Activated T-helper 2 cell treated with anti-CD3 and anti-CD28 coated beads, Interferon-gamma antibody, Interleukin-2, Interleukin-4, amounts not matched to agents 10 μg/mL and 5 μg/mL and 100 μg/mL, durations not matched to agents 14 hours and 24 hours and 36 hours (primary cell): ENCODE measurements at places on chromosomes 5 and 9.

GRCh38 chr9:6937209-6937608, 179.4 kb downstream of the KDM4C start:
- H3K27me3 ChIP-seq: no peaks in the 10 kb centered on the region
- no peak overlapping the region for H3K4me3 ChIP-seq
- peaks cover 8% of the 10 kb centered on the region for H3K36me3 ChIP-seq
- H3K4me1 ChIP-seq: peaks cover 2% of the 10 kb centered on the region

- peaks cover 5% of the 10 kb centered on the region for H3K27me3 ChIP-seq
- H3K4me1 ChIP-seq: peaks cover 5% of the 10 kb centered on the region
- no peaks in the 10 kb centered on the region for H3K36me3 ChIP-seq
- DNase-seq: no peak
Observed at GRCh38 chr5:94746731-94747124, 128.3 kb downstream of the SLF1 start.

- H3K4me3 ChIP-seq: no peak overlapping the region
- no peaks in the 10 kb centered on the region for H3K4me1 ChIP-seq
- H3K27ac ChIP-seq: no peak overlapping the region
- DNase-seq: no peak
- no peaks in the 10 kb centered on the region for H3K27me3 ChIP-seq
- no peaks in the 10 kb centered on the region for H3K36me3 ChIP-seq
Observed at GRCh38 chr9:100880284-100880683, 148.2 kb upstream of the PLPPR1 start.

DNA sequence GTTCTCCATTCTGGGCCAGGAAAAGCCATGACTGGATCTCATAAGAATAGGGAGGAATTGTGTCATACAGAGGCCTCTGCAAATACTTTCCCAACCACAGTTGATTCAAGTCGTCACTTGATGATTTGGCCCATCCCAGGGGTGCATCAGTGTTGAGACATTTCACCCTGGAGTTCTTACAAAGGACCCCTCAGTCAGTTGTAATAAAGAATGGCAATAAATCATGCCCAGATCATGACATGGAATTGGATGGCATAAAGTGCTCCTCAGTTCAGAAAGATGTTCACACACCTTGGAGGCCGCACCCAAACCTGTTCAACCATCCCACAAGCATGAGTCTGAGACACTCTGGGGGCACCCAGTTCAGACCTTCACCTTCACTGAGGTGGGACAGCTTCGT, 168.1 kb downstream of the NR3C1 start:
- no peak overlapping the region for H3K27ac ChIP-seq
- H3K27me3 ChIP-seq: no peaks in the 10 kb centered on the region
- H3K4me3 ChIP-seq: no peak overlapping the region
- DNase-seq: no peak
- H3K4me1 ChIP-seq: peaks cover 14% of the 10 kb centered on the region
- H3K36me3 ChIP-seq: no peaks in the 10 kb centered on the region

- H3K27ac ChIP-seq: no peak overlapping the region
- H3K36me3 ChIP-seq: no peaks in the 10 kb centered on the region
- H3K4me3 ChIP-seq: no peak overlapping the region
- DNase-seq: peak; percentile 14
- H3K4me1 ChIP-seq: no peaks in the 10 kb centered on the region
- peaks cover 4% of the 10 kb centered on the region for H3K27me3 ChIP-seq
Observed at GRCh38 chr5:126339215-126339805, 83.9 kb upstream of the GRAMD2B start.

GRCh38 chr9:32926911-32927310, 74.5 kb downstream of the APTX start:
- no peaks in the 10 kb centered on the region for H3K4me1 ChIP-seq
- H3K27ac ChIP-seq: no peak overlapping the region
- H3K27me3 ChIP-seq: peaks cover 8% of the 10 kb centered on the region

GRCh38 chr5:8234179-8234770, 365.3 kb downstream of the MTRR start:
- no peak overlapping the region for H3K27ac ChIP-seq
- DNase-seq: no peak
- no peaks in the 10 kb centered on the region for H3K36me3 ChIP-seq

- no peaks in the 10 kb centered on the region for H3K27me3 ChIP-seq
- H3K4me3 ChIP-seq: no peak overlapping the region
- H3K4me1 ChIP-seq: no peaks in the 10 kb centered on the region
- no peak overlapping the region for H3K27ac ChIP-seq
- no peak for DNase-seq
- H3K36me3 ChIP-seq: no peaks in the 10 kb centered on the region
Observed at GRCh38 chr5:9878206-9878605, 248.1 kb upstream of the TAS2R1 start.

DNA sequence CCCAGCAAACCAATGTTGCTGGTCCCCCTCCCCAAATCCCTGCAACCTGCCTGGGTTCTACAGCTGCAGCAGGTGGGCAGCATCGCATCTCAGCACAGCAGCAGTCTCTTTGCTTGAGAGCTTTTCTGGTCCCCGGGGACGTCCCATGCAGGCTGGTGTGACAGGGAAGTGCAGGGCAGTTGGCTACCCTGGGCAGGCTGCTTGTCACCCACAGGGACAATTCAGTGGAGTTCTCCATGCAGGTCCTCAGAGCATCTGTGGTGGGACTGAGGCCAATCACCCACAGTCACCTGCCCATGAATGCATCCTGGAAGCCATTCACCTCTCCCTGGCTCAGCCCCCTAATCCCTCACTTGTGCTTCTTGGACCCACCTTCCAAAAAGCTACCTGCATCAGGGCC, 43.9 kb upstream of the SEMA4D start:
- H3K27ac ChIP-seq: no peak overlapping the region
- no peak for DNase-seq
- peaks cover 16% of the 10 kb centered on the region for H3K36me3 ChIP-seq
- no peak overlapping the region for H3K4me3 ChIP-seq
- H3K27me3 ChIP-seq: no peaks in the 10 kb centered on the region

- no peak overlapping the region for H3K27ac ChIP-seq
- H3K27me3 ChIP-seq: peaks cover 24% of the 10 kb centered on the region
- H3K4me3 ChIP-seq: no peak overlapping the region
- H3K36me3 ChIP-seq: no peaks in the 10 kb centered on the region
- H3K4me1 ChIP-seq: no peaks in the 10 kb centered on the region
- no peak for DNase-seq
Observed at GRCh38 chr9:91785447-91785842, 164.6 kb downstream of the ROR2 start.

DNA sequence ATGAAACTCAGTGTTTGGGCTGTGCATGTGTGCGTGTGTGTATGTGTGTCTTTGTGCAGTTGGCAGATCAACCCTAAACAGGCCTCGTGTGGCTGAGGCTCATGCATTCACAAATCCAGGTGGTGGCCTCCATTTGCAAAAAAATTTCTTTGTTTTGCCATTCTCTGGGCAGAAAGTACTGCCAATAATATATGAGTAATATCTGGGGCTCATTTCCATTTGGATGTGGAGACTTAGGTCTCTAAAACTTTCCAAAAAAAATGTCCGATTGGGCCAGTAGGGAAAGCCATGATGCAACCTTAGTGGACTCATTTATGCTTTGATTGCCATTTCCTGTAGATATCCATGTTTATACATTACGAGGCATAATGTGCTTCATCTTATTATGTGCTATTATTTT, 77.9 kb upstream of the RPS23 start:
- no peak for DNase-seq
- H3K4me3 ChIP-seq: no peak overlapping the region
- H3K36me3 ChIP-seq: no peaks in the 10 kb centered on the region
- peaks cover 55% of the 10 kb centered on the region for H3K4me1 ChIP-seq
- H3K27me3 ChIP-seq: no peaks in the 10 kb centered on the region

- no peaks in the 10 kb centered on the region for H3K27me3 ChIP-seq
- no peak overlapping the region for H3K27ac ChIP-seq
- H3K36me3 ChIP-seq: no peaks in the 10 kb centered on the region
- no peaks in the 10 kb centered on the region for H3K4me1 ChIP-seq
Observed at GRCh38 chr9:133876144-133876543, 116.0 kb downstream of the VAV2 start.

GRCh38 chr5:113212244-113212920, 222.4 kb downstream of the TSSK1B start:
- H3K4me1 ChIP-seq: no peaks in the 10 kb centered on the region
- peaks cover 18% of the 10 kb centered on the region for H3K27me3 ChIP-seq
- H3K27ac ChIP-seq: no peak overlapping the region
- H3K4me3 ChIP-seq: no peak overlapping the region
- no peak for DNase-seq
- no peaks in the 10 kb centered on the region for H3K36me3 ChIP-seq

DNA sequence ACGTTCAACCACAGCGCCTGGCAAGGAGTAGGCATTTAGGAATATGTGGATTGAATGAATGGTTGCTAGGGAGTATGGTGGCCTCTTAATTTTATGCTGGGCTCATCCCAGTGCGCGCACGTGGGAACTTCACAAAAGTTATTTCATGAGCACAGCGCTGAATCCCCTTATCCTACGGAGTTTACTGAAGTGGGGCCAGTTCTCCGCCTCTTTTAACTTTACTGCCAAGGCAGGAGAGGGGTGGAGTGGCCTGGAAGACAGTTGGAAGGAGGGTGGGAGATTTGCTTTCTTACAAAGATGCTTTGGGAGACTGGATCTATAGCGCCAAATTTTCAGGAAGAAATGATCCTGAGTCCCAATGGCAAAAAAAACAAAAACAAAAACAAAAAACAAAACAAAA, 326.5 kb downstream of the SH3GL2 start:
- H3K36me3 ChIP-seq: no peaks in the 10 kb centered on the region
- no peaks in the 10 kb centered on the region for H3K4me1 ChIP-seq
- DNase-seq: no peak
- peaks cover 13% of the 10 kb centered on the region for H3K27me3 ChIP-seq
- H3K4me3 ChIP-seq: no peak overlapping the region

GRCh38 chr5:95986001-95986400, 24.4 kb upstream of the ELL2 start:
- no peaks in the 10 kb centered on the region for H3K36me3 ChIP-seq
- DNase-seq: no peak
- no peaks in the 10 kb centered on the region for H3K27me3 ChIP-seq
- no peaks in the 10 kb centered on the region for H3K4me1 ChIP-seq
- H3K27ac ChIP-seq: no peak overlapping the region

DNA sequence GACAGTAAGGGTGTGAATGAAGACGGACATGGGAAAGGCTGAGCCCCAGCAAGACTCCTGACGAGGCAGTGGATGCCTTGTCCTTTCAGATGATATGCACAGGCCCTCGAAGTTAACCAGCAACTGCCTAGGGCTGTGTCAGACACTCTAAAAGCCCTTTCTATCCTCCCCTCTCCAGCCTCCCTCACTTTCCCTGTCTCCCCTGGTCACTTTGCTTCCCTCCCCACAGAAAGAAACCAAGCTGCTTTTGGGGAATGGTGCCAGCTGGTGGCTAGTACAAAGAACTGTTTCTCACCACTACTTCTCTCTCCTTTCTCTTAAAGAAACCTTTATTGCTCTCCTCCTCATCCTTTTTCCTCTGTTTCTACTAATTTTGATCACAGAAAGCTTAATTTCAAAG, 21.4 kb downstream of the LHFPL2 start:
- no peak overlapping the region for H3K4me3 ChIP-seq
- no peaks in the 10 kb centered on the region for H3K36me3 ChIP-seq
- no peak for DNase-seq
- H3K27me3 ChIP-seq: peaks cover 5% of the 10 kb centered on the region
- H3K27ac ChIP-seq: no peak overlapping the region

DNA sequence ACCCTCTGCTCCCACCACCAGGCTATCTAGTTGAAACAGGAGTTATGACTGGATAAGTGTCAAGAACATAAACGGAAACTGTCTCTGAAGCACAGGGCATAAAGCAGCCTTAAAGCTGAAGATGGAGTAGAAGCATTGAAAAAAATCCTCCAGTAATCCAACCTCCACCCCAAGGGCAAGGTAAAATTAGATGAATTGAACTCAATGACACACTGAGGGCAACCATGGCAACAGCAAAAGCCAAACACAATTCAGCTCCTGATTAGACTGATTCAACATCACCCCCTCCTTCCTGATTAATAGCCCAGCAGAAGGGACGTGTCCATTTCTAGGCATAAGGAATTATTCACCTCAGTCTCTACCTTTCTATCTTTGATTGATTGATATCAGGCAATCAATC, 183.2 kb upstream of the MAP3K1 start:
- no peak overlapping the region for H3K27ac ChIP-seq
- peaks cover 18% of the 10 kb centered on the region for H3K36me3 ChIP-seq
- no peak for DNase-seq
- no peaks in the 10 kb centered on the region for H3K4me1 ChIP-seq
- H3K27me3 ChIP-seq: peaks cover 13% of the 10 kb centered on the region

- H3K27me3 ChIP-seq: no peaks in the 10 kb centered on the region
- H3K36me3 ChIP-seq: peaks cover 5% of the 10 kb centered on the region
- H3K4me3 ChIP-seq: no peak overlapping the region
Observed at GRCh38 chr5:608429-609370, 3.4 kb upstream of the CEP72 start.

GRCh38 chr5:169763376-169764017, 126.4 kb downstream of the DOCK2 start:
- H3K4me3 ChIP-seq: no peak overlapping the region
- no peaks in the 10 kb centered on the region for H3K27me3 ChIP-seq
- H3K36me3 ChIP-seq: peaks cover 65% of the 10 kb centered on the region
- no peak overlapping the region for H3K27ac ChIP-seq

GRCh38 chr5:38468202-38468673, 88.2 kb downstream of the LIFR start:
- H3K27ac ChIP-seq: no peak overlapping the region
- peaks cover 18% of the 10 kb centered on the region for H3K27me3 ChIP-seq
- no peak for DNase-seq
- no peaks in the 10 kb centered on the region for H3K4me1 ChIP-seq
- no peak overlapping the region for H3K4me3 ChIP-seq
- no peaks in the 10 kb centered on the region for H3K36me3 ChIP-seq

GRCh38 chr9:29068461-29068860, 1495.2 kb upstream of the C9orf72 start:
- H3K27ac ChIP-seq: no peak overlapping the region
- DNase-seq: no peak
- H3K4me1 ChIP-seq: no peaks in the 10 kb centered on the region
- H3K36me3 ChIP-seq: no peaks in the 10 kb centered on the region
- no peak overlapping the region for H3K4me3 ChIP-seq

GRCh38 chr5:125595095-125595494, 828.1 kb upstream of the GRAMD2B start:
- no peaks in the 10 kb centered on the region for H3K4me1 ChIP-seq
- no peak overlapping the region for H3K4me3 ChIP-seq
- H3K36me3 ChIP-seq: no peaks in the 10 kb centered on the region
- no peak for DNase-seq

DNA sequence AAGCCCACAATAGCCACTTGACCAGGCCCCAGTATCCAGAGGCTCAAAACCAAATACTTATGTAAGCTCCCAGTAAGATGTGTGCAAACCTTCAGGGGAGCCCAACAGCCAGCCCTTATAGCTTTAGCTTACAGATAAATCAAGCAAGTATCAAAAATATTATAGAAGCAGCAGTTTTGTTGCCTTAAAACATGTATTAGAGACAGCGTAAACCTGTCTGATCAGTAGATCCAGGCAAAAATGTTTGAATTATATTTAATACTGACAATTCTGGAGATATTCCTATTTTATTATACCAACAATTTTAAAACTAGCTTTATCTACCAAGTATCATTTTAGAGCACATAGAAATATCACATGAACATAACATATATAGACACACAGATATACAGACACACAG, 365.6 kb upstream of the KLF4 start:
- no peaks in the 10 kb centered on the region for H3K36me3 ChIP-seq
- no peak overlapping the region for H3K27ac ChIP-seq
- no peaks in the 10 kb centered on the region for H3K27me3 ChIP-seq
- no peaks in the 10 kb centered on the region for H3K4me1 ChIP-seq

GRCh38 chr9:73143711-73144328, 7.8 kb upstream of the ANXA1 start:
- no peak overlapping the region for H3K4me3 ChIP-seq
- DNase-seq: no peak
- no peaks in the 10 kb centered on the region for H3K27me3 ChIP-seq
- peaks cover 40% of the 10 kb centered on the region for H3K4me1 ChIP-seq

GRCh38 chr9:135048758-135049444, 38.6 kb upstream of the OLFM1 start:
- H3K36me3 ChIP-seq: no peaks in the 10 kb centered on the region
- DNase-seq: no peak
- no peaks in the 10 kb centered on the region for H3K27me3 ChIP-seq
- no peaks in the 10 kb centered on the region for H3K4me1 ChIP-seq
- H3K27ac ChIP-seq: no peak overlapping the region
- no peak overlapping the region for H3K4me3 ChIP-seq
